ENCODE measurements at places on chromosomes 6 and 20.

- DNase-seq = no peak
Observed at GRCh38 chr20:3786126-3786484, 435 bp downstream of the CENPB start.

GRCh38 chr6:34671801-34672656 is 24.5 kb downstream of the ILRUN start:
- peak; percentile 57 for DNase-seq

GRCh38 chr6:112203577-112204349 is 50.6 kb downstream of the LAMA4 start:
- no peak for DNase-seq

GRCh38 chr20:24364482-24364881 is 104.9 kb upstream of the SYNDIG1 start:
- no peak for DNase-seq

DNA sequence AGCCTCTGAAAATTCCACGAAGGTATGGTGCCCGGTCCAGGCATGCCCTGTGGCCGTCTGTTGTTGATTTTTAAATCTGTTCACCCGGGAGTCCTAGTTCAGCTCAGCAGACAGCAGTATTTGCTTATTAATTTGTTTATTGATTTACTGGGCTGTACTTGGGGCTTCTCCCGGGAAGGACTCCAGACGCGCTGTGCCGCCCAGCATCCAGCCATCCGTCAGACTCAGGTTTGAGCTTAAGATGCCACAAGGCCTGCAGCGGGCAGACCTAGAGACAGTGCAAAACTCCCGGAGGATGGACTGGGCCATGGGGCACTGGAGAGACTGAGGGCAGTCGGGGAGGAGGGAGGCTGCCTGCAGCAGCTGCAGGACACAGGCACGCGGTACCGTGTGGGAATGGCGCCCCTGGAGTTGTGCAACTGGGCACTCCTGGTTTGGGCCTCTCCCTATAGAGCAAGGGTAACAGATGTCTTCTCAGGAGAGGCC is 17.3 kb upstream of the CCDC167 start:
- no peak for DNase-seq

- no peak for DNase-seq
Observed at GRCh38 chr6:119340796-119341487, 8.6 kb downstream of the MAN1A1 start.

- DNase-seq = no peak
Observed at GRCh38 chr20:43938017-43938655, 23.5 kb downstream of the TOX2 start.

DNA sequence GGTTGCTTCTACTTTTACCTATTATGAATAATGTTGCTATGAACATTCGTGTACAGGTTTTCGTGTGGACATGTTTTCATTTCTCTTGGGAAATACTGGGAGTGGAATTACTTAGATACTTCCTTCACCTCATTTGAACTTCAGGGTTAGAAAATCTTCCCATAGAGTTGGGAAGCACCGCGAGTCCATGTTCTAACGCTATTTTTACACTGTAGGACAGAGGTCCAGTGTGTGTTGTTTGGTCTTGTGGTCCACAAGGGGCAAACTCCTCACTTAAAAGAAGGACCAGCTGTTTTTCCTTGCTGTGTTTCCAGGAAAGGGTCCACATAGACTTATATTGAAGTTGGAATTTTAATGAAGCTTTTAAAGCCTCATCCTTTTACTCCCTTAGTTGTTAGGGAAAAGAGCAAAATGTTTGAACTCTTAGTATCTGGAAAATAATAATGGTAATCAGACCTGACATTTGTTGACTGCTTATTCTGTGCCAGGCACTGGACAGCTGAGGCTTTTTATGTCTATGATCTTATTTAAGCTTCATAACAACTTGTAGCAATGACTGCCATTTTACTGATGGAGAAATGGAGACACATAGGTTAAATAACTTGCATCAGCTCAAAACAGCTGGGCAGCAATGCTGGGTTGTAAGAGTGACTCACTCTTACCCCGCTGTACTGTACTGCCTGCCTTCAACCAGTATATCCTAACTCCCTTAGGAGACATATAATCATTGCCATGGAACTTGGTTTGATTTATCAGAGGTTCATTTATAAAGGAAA is 52.0 kb downstream of the CDC5L start:
- no peak for DNase-seq

DNA sequence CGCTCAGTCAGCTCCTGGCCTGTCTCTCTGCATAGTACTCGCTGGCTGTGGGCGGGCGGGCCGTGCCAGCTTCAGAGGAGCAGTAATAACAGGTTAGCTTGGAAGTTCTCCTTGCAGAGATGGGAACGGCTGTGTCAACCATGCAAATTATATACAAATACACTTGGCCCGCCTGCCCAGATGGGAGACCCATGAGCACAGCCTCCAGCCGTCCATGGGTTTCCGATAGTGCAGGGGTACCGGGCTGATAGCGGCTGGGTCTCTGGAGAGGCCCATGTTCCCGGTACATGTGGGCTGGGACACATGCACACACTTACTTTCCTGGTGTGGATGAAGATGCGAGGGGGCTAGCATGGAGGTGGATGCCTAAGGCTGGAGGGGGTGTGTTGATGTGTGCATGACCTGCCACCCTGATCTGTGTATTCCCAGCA is 12.8 kb upstream of the ZNF831 start:
- DNase-seq = no peak

DNA sequence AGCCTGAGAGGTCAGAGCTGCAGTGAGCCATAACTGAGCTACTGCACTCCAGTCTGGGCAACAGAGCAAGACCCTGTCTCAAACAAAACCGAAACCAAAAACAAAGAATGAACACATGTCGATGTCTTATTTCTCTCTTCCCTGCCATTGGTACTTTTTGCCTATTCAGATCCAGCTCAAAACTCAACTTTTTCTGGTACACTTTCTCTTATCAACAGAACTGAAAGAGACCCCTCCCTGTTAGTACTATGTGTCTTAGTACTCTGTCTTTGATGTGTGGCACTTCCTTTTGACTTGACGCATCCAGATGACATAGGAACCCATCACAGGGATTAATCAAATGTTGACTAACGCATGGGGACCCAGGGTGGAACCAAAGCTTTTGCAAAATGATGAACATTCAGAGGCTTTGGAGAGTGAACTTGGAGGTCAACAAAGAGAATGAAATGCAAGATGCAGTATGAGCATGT is 44.8 kb downstream of the AKAP12 start:
- DNase-seq = no peak

- DNase-seq = no peak
Observed at GRCh38 chr20:38229376-38230252, 30.9 kb downstream of the KIAA1755 start.

DNA sequence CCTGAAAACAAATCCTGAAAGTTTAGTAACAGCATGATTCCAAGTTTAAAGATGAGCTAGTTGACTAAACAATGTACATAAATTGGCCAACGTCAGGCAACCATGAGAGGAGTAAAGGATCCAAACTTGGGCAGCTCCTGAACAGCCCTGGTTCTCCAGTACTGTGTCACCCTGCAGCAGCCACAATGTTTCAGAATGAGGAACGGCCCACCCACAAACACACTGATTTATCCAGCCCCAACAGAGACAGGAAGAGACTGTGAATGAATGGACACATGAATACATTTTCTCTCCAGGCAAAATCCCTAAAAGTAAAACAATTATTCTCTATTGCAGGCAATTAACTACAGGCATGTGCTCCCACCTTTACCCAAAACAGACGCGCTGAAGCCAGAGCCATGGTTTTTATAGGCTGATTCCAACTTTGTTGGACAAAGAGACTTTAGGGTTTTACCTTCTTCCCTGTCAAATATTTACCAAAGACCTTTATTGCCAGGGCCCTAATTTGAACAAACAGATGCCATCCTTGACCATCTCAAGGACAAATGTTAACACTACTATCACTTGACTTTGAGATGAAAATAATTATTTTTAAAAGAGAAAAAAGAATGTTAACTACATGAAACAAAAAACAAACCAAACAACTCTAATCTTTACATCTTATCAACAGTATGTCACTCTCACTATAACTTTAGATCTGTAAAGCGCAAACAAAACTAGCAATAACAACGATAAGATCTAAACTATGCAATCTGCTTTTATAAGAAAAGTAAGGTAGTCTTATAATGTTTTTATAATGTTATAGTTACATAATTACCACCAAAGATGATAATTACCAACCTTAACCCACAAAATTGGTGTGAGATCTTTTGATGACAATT is 22.9 kb downstream of the CNKSR3 start:
- no peak for DNase-seq

DNA sequence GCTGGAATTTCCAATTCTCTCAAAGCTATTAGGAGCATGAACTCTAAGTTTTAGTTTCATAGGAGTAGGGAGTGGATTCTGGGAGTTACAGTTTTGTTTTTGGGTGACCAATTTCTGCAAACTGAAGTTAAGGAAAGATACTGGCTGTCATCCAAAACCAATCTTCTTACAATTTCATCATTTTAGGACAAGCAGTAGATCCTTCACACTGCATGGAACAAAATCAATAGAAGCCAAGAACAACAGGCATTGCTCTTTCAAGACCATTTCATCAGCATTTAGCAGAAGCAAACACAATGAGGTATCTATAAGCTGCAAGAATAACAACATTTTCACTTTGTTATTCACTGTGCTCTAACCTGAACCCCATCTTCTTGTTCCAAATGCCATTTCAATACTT is 173.0 kb downstream of the GMDS start:
- no peak for DNase-seq

DNA sequence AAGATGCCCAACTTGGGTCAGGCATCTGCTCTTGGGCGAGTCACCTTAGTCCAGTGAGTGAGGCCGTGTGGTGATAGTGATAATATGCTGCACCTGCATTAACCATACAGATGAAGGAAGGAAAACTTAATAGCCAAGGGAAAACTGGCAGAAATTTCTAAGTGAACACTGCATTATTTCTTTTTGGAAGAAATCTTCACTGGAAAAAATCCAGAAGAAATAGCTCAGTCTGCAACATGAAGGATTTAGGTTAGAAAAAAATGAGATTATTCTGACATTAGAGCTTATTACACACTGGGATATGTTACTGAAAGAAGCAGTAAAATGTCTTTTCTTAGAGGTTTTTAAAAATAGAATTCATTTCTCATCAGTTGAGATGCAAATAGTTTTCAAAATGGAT is 947.3 kb downstream of the KIF16B start:
- DNase-seq = no peak

GRCh38 chr6:109050012-109050411 is 44.6 kb downstream of the SESN1 start:
- DNase-seq = no peak

DNA sequence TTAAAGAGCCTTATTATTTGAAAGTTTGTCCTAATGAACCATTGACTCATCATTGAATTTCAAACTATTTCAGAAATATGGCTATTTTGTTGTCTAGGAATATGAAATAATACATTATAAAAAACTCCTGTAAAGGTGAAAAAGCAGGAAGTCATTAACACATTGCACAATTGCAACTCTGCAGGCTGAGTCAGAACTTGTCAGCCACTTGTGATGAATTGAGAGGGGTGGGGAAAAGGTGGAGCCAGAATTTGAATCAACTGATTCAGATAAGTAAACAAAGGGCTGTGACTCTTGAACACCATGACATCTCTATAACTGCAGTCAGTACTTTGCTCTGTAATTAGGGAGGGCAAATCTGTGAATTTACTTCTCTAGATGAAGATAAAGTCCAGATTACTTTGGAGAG is 6.0 kb downstream of the C6orf141 start:
- no peak for DNase-seq

- DNase-seq = no peak
Observed at GRCh38 chr6:157280157-157280556, 43.2 kb downstream of the TMEM242 start.

DNA sequence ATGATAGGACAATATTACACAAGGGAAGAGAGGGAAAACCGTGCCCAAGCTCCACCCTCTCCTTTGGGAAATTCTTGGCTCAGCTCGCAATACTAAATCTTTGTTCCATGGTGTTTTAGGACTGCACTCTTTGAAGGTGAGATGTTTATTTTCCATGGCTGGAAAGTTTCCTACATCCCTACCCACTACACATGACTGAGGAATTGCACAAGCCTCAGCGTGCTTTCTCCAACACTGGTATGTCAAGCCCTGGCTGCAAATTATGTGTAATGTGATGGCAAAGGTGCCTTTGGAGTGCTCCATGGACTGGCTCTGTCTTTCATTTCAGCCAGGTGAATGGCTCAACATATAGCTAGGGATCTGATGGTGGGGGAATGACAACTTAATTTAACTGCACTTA is 134.3 kb downstream of the ISM1 start:
- DNase-seq = no peak

GRCh38 chr20:16001286-16001685 is 572.0 kb downstream of the KIF16B start:
- DNase-seq = no peak

DNA sequence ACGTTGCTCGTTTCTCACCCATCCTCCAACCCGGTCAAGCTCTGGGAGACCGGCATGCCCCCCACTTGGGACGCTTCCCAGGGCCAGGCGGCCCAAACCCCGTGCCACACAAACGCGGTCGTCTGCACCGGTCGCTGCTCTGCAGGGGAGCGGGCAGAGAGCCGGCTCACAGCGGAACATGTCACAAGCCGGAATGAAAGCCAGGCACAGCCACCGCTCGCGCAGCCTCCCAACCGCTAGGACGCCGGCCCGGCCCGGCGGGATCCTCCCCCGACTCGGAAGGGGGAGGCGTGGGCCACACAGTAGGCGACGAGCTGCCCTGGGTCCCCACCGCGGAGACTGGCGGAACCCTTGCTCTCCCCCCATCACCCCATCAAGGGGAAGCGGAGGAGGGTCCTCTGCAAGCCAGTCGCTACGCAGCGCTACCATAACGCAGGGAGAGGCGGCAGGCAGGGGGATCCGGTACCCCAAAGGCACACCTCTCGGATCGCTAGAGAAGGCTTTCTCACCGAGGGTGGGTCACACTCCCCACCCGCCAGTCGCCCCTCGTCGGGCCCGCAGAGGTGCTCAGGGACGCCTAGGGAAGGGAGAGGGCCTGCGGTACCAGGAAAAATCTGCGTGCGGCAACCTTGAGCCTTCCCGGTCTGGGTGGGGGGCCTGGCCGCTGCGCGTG is 768.4 kb upstream of the DEFB115 start:
- no peak for DNase-seq

DNA sequence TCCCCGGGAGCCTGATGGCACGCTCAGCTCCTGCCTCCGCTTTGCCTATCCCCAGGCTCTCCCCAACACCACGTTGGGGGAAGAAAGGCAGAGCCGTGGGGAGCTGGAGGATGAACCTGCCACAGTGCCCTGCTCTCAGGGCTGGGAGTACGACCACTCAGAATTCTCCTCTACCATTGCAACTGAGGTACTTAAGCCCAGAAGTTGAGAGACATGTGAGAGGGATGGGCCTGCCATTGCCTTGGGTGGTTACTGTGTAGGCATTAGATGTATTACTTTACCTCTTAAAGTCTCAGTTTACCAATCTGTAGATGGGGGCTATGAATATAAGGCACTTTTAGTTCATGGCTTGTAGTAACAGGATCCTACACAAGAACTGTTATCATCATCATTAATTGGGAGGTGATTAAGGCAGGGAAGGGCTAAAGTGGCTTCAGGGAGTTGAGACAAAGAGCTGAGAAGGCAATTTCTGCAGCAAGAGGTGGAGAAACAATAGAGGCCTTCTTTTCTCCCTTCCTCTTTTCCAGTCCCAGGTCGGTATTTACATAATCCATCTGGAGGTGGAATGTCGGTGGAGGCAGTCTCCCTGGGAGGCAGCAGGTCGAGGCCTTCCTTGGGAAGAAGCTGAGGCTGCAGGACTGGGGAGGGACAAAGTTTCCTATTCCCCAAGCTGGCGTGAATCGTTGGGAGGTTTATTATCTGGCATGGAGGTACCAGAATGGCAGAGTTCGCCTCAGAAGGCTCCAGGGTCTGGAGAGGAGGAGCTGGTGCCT is 691 bp downstream of the SLC22A7 start:
- no peak for DNase-seq

- DNase-seq = no peak
Observed at GRCh38 chr6:168841609-168842278, 400.8 kb downstream of the SMOC2 start.

- DNase-seq = no peak
Observed at GRCh38 chr6:3473773-3474172, 16.9 kb upstream of the SLC22A23 start.
